Stimulated activated CD4-positive, alpha-beta T cell treated with anti-CD3 and anti-CD28 coated beads, Interleukin-4, amount 100 ng/mL, for 1 hour (primary cell): ENCODE measurements at places on chromosomes 3 and 15.

DNA sequence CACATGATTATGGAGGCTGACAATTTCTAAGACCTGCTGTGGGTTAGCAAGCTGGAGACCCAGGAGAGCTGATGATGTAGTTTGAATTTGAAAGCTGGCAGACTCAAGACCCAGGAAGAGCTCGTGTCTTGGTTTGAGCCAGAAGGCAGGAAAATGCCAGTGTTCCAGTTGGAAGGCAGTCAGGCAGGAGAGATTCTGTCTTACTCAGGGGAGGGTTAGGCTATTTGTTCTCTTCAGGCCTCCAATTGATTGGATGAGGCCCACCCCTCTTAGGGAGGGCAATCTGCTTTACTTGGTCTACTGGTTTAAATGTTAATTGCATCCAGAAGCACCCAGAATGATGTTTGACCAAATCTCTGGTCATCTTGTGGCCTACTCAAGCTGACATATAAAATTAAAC is 40.4 kb upstream of the IGF2BP2 start:
- DNase-seq: no peak

- no peak for DNase-seq
Observed at GRCh38 chr3:23928524-23928923, 11.6 kb downstream of the RPL15 start.

GRCh38 chr3:47005212-47006144 is 26.0 kb downstream of the NBEAL2 start:
- DNase-seq: no peak

DNA sequence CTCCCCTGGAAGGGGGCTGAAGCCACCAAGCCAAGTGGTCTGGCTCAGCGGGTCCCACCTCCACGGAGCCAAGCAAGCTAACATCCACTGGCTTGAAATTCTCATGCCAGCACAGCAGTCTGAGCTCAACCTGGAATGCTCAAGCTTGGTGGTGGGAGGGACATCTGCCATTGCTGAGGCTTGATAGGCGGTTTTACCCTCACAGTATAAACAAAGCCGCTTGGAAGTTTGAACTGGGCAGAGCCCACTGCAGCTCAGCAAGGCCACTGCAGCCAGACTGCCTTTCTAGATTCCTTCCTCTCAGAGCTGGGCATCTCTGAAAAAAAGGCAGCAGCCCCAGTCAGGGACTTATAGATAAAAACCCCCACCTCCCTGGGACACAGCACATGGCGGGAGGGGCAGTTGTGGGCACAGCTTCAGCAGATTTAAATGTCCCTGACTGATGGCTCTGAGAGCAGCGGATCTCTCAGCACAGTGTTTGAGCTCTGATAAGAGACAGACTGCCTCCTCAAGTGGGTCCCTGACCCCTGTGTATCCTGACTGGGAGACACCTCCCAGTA is 23.2 kb upstream of the IGSF10 start:
- no peak for DNase-seq

- no peak for DNase-seq
Observed at GRCh38 chr3:32097768-32098167, 8.7 kb upstream of the GPD1L start.

DNA sequence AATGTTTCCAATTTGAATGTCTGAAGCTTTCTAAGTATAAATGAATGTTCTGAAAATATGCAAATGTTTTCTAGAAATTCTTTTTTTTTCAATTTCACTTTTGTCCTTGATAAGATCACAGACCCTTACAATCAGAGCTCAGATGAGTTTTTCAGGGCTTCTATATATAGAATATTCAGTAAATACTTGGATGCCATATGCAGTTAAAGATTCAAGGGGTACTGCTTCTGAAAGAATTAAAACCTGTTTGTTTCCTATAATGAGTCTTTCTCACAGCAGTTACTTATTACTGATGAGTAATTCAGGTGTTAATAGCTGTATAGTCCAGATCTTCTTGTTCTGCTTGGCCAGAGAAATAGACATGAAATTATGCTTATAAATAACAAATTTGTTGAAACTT is 812.6 kb downstream of the ZPLD1 start:
- no peak for DNase-seq

GRCh38 chr15:80778621-80778963 is 578 bp upstream of the CEMIP start:
- DNase-seq: no peak

DNA sequence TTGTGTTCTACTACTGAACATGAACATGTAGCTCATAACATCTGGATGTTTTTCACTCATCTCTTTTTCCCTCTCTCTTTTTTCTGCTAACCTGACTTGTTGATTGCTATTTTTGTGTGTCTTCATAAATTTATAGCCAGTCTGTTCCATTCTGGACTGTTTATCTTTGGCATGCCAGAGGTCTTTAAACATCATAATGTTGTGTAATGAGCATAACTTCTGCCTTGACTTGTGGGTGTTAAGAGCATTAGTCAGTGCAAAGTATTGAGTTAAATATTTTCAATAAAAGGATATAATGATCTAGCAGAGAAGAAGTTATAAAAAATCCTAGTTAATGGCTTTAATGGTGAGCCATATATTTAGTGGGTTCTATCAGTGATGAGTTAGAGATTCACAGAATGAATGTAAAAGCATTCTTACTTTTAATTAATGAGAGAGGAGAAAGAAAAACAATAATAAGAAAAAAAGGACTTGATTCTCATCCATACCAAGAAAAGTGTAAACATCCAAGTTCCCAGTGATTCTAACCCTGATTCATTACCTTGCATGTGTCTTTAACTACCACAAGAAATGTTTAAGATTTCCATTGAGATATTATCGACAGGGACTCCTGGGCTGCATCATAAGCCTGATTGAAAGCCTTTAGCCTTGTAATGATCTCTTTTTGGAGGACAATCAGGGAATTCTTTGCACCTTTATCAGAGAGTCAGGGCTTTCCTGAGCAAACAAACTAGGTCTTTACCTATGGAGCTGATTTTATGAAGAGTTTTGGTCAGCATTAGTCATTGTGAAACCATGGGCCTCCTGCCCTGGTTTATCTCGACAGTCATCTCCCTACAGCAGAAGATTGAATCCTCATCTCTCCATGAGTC is 22.9 kb downstream of the MITF start:
- DNase-seq: no peak

DNA sequence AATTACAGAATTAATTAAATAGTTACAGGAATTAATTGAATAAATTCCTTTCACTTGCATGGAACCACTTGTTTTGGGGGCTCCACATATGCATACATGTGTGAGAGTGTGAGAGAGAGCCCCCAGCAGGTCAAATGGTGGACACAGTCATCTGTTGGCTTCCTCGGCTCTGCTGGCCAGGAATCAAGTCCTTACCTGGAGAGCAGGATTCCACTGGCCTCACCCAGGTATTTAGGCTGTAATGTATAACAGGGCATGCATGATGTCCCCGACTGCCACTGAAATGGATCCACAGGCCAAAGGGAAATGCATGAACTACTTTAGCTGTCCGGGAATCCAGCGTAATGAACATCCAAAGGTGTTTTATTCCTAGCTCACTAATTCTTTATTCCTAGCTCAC is 139.7 kb upstream of the SMAD3 start:
- DNase-seq: no peak

DNA sequence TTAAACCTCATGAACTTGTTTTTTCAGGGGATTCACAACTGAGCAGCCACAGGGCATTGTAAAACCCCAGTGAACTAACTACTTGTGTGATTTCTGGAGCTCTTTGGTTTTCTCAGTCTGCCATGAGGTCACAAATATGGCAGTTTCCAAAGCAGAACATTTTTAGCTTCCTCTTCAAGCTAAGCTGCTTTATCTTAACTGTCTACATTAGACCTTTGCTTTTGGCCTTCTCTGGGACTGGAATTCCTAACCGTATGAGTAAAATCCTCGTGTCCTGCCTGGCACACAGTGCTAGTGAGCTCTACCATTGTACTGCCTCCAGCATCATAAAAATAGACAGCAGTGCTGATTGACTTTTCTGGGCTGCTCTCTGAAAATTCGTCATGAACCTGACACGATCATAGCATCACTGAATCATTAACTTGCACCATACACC is 22.1 kb downstream of the CDIN1 start:
- no peak for DNase-seq

- DNase-seq: no peak
Observed at GRCh38 chr15:86973284-86973844, 893.7 kb downstream of the AGBL1 start.

DNA sequence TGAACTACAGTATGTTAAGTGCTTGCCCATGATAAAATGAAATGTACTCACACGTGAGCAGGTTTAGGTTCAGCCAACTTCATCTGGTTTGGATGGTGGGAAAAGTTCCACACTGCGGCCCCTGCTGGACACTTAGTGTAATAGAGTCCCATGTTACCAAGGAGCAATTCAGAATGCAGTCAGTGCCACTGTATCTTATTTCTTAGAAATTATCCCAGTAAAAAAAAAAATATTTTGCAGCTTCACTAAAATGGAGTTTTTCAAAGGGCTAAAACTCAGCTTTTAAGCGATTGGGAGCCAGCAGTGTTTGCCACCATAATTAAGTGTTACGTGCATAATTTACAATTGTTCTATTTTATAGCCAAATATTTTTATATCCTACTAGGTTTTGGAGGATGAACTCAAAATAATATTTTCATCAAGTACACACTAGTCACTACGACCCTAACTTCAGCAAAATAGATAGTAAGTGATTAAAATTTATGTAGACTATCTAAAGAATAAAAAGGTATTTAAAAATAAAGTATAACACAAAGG is 371.7 kb upstream of the GBE1 start:
- peak; percentile 42 for DNase-seq

DNA sequence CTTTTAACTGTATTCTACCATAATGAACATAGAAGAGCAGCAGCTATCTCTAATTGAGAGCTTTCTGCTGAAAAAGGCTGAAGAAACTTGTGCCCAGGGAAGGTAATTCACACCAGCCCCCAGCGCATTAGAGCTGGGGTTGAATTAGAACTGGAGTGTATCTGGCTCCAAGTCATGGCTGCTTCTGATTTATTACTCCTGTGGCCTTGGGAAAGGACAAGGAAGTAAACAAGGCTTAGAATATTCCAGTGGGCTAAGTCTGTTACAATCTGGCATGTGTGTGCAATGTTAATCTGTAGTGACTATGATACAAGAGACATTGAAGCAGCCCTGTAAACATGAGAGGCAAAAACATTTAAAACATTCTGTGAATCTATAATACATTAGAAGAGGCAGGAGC is 18.1 kb downstream of the CPA3 start:
- no peak for DNase-seq

DNA sequence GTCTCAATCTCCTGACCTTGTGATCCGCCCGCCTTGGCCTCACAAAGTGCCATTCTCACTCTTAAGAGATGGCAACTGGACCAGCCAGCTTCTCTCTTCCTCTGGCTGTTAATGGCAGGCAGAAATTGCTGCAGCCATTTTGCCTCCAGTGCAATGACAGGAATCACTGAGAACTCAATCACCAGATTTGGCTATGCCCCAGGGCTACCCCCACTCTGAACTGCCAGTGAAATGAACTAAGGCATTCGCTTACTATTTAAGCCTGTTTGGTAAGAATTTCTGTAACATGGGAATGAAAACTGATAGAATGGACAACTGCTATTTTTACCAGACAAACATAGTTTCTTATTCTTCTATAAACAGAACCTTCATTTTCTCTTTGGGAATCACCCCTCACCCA is 24.5 kb downstream of the FOXP1 start:
- DNase-seq: no peak

GRCh38 chr3:43019006-43019809 is 40.1 kb downstream of the GASK1A start:
- DNase-seq: no peak

GRCh38 chr3:77466562-77467115 is 426.7 kb downstream of the ROBO2 start:
- DNase-seq: no peak
